ENCODE measurements at places on chromosomes 6 and 20. TPM values are rescaled to one million over a fixed set of nuclear protein-coding genes. Genes with fewer than 3 reads are reported as not detected.

Gene SLC17A1
- 8.7 TPM for total RNA-seq

Gene RIPOR3
- total RNA-seq: 20.1 TPM

Gene LY6G6C
- total RNA-seq: not detected

Gene PSORS1C1
- not detected for total RNA-seq

Gene RSPO4
- total RNA-seq: not detected

Gene CRISP2
- not detected for total RNA-seq

Gene HLA-G
- not detected for total RNA-seq

Gene FAXC
- 0.03 TPM for total RNA-seq

Gene ELOVL4
- not detected for total RNA-seq

Gene TFEB
- total RNA-seq: 8.9 TPM

Gene CTAGE9
- not detected for total RNA-seq

Gene EPPIN
- total RNA-seq: not detected

Gene ABHD16B
- not detected for total RNA-seq

Gene SLA2
- 0.30 TPM for total RNA-seq

Gene SLC32A1
- total RNA-seq: not detected

DNA sequence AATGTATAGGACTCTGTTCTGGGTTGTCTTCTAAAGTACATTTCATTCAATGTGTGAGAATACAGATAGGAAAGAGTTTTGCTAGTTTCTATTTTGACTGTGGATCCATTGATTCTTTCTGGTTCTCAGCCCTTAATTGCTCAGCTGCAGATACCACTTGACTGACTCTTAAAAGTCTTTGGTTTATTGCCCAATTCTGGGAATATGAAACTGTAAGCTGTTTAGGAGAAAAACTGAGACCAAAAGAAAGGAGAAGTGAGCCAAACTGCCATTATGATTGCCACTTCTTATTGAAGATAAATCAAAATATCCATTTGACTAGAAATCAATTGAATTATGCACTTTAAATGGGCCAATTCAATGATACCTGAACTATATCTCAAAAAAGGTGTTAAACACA is 211.4 kb downstream of the ESR1 start:
- DNase-seq: no peak

GRCh38 chr20:49630396-49630951 is 62.5 kb upstream of the PTGIS start:
- no peak for DNase-seq

GRCh38 chr20:50848846-50849673 is 54.2 kb downstream of the BCAS4 start:
- DNase-seq: peak; percentile 80

- no peak for DNase-seq
Measured at GRCh38 chr6:138597336-138597735, 98.0 kb upstream of the NHSL1 start.

- no peak for DNase-seq
Measured at GRCh38 chr6:130128326-130128725, 94.4 kb downstream of the SAMD3 start.

- DNase-seq: no peak
Measured at GRCh38 chr20:38354227-38354626, 7.9 kb downstream of the LBP start.

DNA sequence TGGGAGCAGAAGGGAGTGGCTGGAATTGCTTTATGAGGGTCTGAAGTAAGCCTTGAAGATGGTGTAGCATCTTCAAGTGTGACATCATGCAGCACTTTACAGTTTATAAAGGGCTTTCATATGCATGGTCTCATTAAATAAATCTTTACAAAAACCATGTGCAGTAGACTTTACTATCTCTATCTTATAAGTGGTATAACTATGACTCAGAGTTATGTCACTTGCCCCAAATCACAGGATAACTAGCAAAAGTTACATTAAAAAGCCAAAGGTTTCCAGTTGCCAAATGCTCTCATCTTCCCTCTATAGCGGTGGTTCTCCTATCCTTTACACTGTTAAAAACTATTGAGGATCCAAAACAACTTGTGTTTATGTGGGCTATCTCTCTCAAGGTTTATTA is 687.7 kb upstream of the MARCKS start:
- no peak for DNase-seq

- DNase-seq: peak; percentile 94
Measured at GRCh38 chr6:39923394-39923793, 10.9 kb downstream of the MOCS1 start.

- DNase-seq: no peak
Measured at GRCh38 chr20:289693-290083, 862 bp downstream of the C20orf96 start.

GRCh38 chr20:64065974-64066343 is 3.0 kb downstream of the TCEA2 start:
- peak; percentile 90 for DNase-seq

DNA sequence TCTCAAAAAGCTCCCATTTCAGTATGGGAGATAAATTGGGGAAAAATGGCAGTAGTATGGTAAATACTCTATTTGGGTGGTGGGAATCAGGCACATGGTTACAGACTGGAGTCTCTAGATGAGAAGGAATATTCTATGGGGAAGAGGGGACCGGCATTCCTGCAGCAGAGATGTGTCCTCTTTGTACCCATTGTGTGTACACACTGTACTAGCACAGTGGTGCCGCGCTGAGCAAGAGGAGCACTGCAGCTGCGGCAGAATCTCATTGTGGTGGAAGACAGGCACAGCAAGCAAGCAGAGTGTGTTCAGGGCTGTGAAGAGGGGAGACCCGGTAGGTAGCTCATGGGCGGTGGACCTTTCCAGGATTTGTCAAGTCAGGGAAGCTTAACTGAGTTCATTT is 13.0 kb downstream of the AFDN start:
- no peak for DNase-seq

- DNase-seq: no peak
Measured at GRCh38 chr6:25007269-25007699, 71.5 kb upstream of the RIPOR2 start.

GRCh38 chr6:140956571-140957369 is 1176.0 kb upstream of the GJE1 start:
- no peak for DNase-seq

- DNase-seq: no peak
Measured at GRCh38 chr20:910870-911770, 5.0 kb downstream of the ANGPT4 start.

- DNase-seq: no peak
Measured at GRCh38 chr6:16512544-16513290, 248.5 kb downstream of the ATXN1 start.

DNA sequence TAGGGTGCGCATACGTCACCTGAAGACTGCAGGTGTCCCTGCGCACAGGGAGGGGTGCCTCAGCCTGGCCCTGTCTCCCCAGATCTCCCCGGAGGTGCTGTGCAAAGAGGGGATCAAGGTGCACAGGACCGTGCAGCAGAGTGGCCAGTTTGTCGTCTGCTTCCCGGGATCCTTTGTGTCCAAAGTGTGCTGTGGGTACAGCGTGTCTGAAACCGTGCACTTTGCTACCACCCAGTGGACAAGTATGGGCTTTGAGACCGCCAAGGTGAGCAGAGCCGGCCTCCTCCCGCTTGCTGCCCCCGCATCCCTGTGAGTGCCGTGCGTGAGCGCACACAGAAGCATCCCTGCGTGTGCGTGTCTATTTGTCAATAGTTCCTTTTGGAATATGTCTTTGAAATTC is 150.7 kb downstream of the DTNBP1 start:
- no peak for DNase-seq

- no peak for DNase-seq
Measured at GRCh38 chr6:36519352-36519751, 27.9 kb downstream of the STK38 start.

GRCh38 chr6:117919275-117919674 is 12.2 kb downstream of the SLC35F1 start:
- DNase-seq: no peak

DNA sequence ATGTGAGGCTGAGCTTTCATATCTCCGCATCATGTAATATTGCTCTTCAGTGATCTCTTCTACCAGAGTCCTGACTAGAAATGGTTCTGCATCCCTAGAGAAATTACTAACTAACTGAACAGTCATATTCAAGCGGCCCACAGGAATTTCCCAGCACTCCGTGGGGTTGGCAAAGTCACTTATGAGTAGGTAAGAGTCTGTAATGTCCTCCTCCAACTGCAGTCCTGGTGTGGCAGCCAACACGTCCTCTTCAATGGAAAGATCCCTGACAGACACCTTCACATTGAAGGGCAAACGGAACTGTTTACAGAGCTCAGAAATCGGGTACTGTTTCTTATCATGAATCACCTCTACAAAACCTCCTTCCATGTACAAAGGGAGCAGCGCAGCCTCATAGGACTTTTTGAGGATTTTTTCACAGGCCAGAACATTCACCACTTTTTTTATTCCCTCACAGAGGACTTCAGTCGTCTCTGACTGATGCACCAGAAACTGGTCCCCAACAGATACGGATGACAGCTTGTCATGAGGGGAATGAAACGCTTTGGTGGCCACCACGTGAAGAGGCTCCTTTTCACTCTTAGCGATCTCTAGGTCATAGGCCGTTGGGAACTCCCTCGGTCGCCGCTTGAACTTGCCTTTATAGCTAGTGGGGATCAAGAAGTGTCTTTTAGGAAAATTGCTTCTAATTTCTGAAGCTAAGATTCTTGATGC is 87.7 kb downstream of the THEMIS start:
- no peak for DNase-seq

DNA sequence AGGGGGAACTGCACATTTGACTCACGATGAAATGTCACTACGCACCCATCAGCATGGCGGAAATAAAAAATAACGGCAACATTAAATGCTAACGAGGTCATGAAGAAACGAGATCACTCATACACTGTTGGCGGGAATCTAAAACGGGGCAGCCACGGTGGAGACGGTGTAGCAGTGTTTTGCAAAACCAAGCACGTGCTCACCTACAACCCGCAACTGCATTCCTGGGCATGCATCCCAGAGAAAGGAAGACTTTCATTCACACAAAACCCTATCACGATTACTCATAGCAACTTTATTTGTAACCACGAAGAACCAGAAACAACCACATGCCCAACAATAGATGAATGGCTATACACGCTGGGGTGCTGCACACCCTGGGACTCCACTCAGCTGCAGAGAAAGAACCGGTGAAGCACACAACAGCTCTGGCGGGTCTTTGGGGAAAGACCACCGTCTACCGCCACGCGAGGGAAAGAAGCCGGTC is 77.0 kb downstream of the YTHDF1 start:
- no peak for DNase-seq

- no peak for DNase-seq
Measured at GRCh38 chr6:151239603-151240035, at the start of gene AKAP12. AKAP12 (plus strand) TSS chr6:151239967; CDS start chr6:151240563, 596 bp downstream.

DNA sequence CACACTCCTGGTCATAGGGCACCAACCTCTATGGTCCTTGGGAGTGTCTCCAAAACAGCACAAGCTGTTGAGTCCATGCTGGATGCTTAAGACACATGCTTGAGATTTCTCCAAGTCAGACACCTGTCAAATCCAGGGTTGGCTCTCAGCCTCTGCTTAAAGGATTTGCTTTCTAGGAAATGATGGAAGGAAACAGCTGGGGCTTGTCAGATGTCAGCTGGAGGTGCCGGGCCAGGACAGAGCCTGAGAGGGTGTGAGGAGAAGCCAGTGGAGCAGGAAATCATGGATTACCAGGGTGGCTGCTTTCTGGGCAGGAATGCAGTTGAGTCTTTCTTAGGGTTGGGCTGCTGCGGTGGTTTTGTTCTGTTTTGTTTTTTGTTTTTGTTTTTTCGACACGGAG is 83.0 kb upstream of the FAM184A start:
- DNase-seq: no peak

DNA sequence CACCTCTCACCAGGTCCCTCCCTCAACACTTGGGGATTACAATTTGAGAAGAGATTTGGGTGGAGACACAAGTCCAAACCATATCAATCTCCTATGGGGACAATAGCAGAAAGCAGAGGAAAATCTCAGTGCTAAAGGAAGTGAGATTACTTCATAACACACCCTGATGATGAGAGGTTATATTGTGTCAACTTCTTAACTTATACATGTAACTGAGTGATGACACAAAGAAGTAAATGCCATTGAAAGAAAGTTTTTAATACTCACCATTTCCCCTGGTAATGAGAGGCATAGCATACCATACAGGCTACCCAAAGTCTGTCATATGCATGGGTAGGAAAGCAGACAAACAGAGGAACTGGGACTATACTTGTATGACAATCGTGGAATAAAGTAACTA is 137.2 kb downstream of the MMUT start:
- no peak for DNase-seq

- DNase-seq: no peak
Measured at GRCh38 chr20:51132279-51132678, 109.4 kb upstream of the KCNG1 start.

DNA sequence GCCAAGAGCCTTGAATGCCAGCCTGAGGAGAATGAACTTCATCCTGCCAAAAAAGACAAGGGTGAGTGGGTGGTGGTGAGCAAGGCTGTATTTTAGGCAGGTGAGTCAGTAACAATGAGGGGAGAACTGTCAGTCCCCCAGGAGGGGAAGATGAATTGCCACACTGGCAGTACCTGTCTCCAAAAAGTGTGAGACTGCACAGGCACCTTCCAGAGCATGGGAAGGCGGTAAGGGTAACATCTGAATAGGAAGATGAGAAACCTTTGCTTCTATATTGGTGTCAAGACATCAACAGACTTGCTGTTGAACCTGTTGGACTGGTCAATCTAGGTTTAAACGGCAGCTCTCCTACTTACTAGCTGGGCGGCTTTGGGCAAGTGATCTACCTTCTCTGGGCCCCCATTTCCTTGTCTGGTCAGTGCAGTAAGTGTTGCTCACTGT is 30.9 kb downstream of the STK35 start:
- no peak for DNase-seq

DNA sequence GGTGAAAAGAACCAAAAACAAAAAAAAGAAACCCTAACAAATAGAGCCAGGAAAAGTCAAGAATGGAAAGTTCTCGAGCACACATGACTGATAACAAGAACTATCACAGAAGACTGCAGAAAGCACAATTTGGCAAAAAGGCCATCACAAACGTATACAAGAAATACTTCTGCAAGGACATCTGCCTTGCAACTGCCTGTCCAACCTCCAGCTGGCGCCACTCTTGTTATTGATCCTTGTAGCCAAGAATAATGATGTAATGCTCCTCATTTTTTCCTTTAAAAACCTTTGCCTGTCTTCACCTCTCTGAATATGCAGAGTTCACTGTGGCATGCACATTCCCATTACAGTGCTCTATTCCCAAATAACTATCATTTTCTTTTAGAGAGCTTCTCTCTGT is 87.9 kb upstream of the BMP5 start:
- DNase-seq: no peak

DNA sequence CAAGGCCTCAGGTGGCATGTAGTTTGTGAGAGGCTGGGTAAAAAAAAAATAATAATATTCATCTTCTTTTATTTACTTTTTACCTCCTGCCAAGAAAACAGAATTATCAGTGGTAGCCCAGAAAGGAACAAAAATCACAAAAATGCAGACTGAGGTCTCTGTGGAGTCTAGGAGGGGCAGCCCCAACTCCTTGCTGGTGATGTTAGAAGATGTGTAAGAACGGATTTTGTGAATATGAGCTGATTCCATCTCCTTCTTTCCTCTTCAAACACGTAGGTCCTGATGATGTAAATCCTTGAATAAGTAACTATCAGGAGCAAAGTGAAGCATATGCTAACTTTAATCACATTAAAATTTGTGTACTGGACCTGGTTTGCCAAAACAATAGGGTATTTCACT is 226.8 kb downstream of the EYA4 start:
- DNase-seq: no peak
